ENCODE measurements at places on chromosomes 12 and 14.

GRCh38 chr12:14771651-14772137, 31.6 kb downstream of the WBP11 start:
- DNase-seq, result no peak

- DNase-seq, result peak; percentile 62
Measured at GRCh38 chr12:990661-991349, at the start of gene ERC1. Gene ERC1 (plus strand): TSS chr12:991223. CDS start chr12:1027904, 36,681 bp downstream.

DNA sequence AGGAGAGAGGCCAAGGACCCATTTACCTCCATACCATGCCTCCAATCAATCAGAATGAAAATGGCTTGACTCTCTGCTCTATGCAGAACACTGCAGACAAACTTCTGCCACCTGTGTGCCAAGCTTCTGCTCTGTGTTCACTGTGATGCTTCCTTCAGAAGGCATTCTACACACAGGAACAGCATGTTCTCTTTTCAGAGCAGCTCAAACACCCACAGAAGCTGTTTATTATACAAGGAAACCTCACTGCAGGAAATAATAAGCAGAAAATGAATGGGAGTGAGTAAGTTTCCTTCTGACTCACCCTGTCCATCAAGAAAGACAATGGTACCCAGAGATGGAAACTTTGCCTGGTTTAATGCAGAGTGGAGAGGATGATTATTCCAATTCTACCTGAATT, 2.4 kb upstream of the ESR2 start:
- DNase-seq, result no peak

DNA sequence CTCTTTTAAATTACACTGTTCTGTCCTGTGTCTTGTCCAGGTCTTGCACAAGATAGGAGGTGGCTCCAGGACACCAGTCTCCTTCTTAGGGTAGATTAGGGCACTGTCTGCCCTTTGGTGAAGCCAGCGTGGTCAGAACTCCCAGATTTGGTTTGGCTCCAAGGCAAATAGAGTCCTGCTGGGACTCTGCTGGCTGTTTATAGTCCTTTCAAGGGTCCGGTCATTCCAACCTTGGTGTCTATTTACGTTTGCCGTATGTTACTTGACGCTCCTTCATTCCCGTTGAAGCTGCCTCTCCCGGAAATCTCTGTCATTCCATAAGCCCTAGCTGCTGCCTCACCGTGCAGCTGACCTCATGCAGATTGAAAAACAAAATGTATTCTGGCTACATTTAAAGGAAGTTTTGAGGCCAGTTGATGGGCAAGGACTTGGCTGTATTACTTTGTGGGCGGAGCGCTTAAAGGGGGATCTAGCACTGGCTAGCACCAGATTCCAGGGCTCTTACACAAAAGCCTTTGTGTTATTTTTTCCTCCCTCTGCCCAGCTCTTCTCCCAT, 180.6 kb downstream of the AKAP6 start:
- DNase-seq, result peak; percentile 98

GRCh38 chr12:27468241-27468640, 21.7 kb downstream of the SMCO2 start:
- no peak for DNase-seq

GRCh38 chr12:56042843-56043242, 1.1 kb downstream of the RPS26 start:
- DNase-seq, result no peak

DNA sequence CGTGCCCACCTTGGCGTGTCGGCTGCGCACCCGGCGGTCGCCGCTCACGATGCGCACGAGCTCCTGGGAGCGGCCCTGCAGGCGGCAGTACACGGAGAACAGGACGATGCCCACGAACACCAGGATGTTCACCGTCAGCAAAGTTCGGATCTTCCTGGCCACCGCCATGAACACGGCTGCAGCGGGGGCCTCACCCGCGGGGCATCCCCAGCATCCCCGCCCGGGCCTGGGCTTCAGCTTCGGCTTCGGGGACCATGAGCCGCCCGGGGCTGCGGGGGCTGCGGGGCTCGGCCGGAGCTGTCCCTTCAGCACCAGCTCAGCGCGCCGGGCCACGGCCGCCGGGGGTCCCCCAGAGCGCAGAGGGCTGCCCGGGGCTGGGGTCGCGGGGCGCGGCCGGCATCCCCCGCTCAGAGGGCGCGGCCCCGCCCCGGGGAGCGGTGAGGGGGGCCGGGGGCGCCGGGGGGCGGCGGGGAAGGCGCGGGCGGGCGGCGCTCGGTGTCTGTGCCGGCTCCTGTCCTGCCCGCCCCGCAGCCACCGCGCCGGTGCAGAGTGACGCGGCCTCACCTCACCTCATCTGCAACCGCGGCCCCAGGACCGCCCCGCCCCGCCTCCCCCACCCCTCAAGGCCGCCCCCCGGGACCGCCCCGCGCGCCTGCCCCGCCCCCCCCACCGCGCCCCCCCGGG, at the start of gene GALNT9:
Gene GALNT9 (minus strand): TSS at position 554 of the 684 bp plus-strand sequence. CDS start 386 bp downstream, at position 168.
- DNase-seq, result no peak

DNA sequence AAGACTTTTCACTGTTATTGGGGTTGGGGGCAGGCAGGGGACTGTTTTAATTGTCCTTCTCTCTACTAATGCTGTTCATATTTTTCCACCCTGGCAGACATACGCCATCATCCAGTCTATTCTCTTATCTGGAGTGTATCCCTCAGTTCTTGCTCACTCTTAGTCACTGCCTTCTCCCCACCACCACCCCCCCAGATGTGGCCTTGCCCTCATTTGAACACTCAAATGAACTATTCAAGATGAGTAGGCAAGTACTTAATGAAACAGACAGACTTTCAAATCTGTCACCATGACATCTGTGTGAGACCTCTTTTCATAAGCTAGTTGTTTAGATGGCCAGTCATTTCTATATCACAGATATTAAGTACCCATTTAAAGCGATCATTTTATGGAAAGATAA, 10.1 kb downstream of the NUDT4 start:
- no peak for DNase-seq

GRCh38 chr12:66154776-66155175, 15.0 kb downstream of the TMBIM4 start:
- no peak for DNase-seq

GRCh38 chr12:31521964-31522363, 69.0 kb downstream of the DENND5B start:
- DNase-seq, result no peak

DNA sequence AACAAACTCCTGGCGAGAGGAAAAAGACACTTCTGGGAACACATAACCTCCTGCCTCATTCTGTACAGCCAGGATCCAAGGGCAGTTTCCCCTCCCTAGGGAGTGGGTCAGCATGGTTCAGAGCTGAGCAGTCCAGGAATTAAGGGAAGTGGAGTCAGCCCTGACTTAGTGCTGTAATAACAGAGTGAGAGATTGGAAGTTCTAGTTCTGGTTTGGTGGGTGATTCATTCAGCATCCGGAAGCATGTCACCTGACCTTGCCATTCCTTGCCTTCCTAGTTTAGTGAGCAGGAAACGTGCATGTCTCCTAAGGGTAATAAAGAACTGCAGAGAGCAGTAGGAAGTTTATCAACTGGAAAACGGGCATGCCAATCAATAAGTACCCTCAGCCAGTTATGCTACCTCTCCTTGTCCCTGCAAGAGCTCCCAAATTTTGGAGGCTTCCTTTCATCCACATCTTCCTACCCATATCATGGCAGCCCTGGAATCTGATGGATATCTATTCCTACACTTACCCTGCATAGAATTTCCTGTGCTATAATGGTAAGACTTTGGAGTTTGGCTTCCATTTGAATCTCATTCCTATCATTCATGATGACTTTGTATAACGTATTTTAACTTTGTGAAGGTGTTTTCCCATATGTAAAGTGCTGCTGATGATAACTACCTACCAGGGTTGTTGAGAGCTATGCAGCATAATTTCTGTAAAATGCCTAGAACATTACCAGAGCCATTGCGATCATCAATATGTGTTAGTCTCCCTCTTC, 28.5 kb upstream of the MAGOHB start:
- peak; percentile 7 for DNase-seq

- no peak for DNase-seq
Measured at GRCh38 chr12:79124385-79124784, 259.8 kb downstream of the SYT1 start.

DNA sequence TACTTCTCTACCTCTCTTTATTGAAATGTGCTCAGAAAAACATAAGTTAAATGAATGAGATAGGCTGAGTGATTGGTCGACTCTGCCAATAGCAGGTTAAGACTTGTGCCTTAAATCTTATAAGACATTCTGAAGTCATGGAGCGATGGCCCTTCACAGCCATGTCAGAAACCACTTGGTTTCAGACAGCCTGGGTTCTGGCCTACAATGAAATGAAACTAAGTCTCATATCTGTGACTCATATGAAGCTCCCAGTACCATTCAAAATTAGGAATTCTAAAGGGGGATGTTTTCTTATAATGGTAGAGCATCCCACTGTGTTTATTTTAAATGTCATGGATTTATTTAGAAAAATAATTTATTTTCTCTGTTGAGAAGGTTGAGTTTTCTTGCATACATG, 42.6 kb downstream of the PLXNC1 start:
- no peak for DNase-seq

DNA sequence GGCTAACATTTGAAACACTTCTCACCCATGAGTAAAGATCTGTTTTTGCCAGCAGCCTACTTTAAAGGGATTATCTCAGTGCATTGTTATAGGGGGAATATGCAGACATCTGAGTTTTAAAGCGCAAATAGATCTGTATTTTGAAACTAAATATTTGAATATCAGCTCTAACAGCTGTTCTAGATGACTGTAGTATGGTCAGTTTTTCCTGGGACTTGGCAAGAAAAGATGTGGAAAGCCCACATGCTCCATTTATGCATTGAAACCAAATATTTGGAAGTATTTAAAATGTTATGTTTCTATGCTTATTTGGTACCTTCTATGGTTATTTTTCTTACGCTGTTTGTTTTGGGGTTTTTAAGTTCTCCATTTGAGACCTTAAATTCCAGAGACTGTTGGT, 41.7 kb downstream of the RIC8B start:
- DNase-seq, result no peak

DNA sequence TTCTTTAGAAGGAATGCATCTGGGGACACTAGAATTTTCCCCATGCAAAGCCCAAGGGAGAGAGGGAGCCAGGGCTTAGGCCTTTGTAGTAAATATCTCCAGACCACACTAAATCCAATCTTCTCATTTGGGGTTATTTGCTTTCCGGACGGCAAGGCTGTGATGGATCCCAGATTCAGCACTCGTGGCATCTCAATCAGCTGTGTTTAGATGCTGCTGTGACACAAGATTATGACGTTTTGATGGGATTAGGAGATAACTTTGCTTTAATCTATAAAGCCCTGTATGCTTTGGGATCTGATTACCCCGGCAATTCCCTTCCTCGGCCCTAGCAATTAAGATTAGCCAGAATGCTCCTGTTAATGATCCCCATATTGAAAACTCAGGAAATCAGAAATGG, 686.7 kb upstream of the TBX3 start:
- DNase-seq, result no peak

GRCh38 chr12:104752881-104753280, 205.2 kb downstream of the SLC41A2 start:
- no peak for DNase-seq

GRCh38 chr14:60241091-60241490, 7.9 kb upstream of the PPM1A start:
- no peak for DNase-seq
